ENCODE measurements at places on chromosomes 13 and 19.

DNA sequence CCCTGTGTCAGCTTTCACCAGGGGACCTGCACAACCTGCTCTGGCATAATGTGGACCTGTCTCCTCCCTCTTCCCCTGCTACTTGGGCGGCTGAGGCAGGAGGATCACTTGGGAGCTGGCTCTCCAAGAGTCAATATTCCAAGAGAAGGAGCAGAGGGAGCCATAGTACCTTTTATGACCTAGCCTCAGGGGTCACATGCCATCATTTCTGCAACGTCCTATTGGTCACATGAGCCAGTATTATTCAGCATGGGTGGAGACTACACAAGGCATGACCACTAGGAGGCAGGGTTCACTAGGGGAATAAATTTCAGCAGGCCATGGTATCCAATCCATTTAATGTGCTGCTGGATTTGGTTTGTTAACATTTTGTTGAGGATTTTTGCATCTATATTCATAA is 12.0 kb upstream of the SHFL start:
- no peak for DNase-seq

- no peak for DNase-seq
These were observed 7.2 kb downstream of the SLITRK5 start for GRCh38 chr13:87678372-87678752.

DNA sequence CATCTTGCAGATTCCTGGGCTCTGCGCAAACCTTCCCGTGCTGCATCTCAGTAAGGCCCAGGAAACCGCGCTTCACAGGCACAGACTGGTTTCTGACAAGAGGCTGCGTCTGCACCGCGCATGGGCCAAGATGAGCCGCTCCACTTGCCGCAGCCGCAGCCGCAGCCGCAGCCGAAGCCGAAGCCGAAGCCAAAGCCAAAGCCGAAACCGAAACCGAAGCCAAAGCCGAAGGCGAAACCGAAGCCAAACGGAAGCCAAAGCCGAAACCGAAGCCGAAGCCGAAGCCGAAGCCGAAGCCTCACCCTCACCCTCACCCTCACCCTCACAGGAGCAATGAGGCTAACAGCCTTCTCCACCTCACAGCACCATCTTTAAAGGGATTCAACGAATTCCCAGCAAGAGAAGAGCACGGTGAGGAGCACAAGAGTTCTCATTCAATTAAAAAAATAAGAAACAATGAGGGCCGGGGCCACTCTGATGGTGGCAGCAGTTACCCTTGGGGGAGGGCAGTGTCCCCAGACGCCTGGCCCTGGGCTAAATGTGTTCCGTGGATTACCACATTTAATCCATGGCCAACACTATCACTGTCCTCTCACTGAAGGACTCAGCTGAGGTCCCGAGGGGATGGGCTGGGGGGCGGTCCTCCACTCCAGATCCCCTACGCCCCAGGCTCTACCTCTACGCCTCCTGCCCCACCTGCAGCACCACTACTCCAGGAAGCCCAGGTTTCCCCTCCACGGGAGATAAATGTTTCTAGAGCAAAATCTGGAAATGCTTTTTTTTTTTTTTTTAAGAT is 29.1 kb downstream of the ZNF787 start:
- no peak for DNase-seq

DNA sequence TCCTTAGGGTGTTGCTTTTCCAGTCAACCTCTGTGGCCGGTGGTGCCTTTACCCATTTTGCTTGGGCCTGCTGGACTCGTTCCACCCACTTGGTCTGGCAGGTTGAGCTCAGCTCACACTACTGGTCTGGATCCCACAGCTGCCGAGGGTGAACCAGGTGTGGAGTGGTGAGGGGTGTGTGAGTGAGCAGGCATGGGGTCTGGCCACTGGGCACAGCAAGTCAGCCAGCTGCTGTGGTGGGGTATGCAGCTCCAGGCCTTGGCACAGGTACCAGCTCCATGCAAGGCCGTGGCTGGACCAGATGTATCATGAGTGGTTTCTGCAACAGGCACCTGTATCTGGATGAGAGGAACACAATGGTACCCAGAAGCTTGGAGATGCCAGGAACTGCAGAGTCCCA is 277.6 kb upstream of the KLHL1 start:
- no peak for DNase-seq

DNA sequence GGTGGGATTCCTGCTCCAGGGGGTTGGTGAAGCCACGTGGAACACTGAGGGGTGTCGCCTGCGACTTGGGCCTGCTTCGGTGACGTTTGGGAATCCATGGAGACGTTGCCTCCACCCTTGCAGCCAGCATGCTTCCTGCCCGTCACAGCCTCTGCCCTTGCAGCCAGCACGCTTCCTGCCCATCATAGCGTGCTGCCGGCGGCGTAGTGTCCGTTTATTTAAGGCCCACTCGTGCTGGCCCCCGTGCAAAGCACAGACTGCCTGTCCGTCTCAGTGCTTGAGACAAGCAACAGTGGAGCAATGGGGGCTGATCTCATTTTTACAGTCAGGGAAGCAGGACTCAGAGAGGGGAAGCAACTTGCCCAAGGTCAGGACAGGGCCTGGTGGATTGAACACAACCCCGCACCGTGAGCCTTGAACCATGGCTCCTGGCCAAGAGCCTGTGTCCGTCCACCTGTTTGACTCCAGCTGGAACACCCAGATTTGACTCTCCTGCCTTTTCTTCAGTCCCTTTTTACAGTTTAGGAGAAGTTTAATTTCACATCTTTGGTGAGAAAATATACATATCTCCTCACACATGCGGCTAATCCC is 149.6 kb downstream of the TEX29 start:
- no peak for DNase-seq

- no peak for DNase-seq
These were observed 576 bp upstream of the MZF1 start for GRCh38 chr19:58573658-58574164.

DNA sequence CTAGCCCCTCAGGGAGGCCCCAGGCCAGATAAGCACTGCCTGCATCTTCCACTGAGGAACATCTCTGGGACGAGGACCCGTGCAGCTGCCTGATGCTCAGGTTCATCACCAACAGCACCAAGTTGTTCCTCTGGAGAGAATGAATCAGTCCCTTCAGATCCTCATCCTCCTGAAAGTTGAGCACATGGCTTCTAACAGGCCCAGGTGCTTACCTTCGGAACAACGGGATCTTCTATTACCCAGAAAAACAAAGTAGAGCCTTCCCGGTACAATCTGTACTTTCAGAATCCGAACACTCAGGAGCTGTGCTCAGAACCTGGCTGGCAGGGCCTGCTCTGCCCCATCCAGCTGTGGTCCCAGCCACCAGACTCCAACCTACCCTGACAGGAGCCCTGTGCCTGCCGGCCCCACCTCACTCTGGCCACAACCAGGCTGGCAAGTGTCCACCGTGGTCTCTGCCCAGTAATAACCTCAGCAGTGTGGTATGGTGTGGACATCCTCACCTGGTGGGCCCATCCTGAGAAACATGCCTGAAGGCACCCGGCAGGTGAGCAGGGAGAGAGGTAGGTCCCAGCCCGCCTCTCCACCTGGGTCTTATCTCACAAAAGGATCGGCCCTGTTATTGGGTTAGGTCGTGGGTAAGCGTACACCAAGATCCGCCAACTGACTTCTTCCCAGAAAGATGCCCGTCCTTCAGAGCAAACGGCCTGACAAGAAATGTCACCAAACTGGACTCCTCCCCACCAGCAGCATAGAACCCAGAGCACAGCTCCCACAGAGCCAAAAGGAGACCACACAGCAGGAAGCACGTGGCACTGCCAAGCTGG is 34.1 kb downstream of the ELL start:
- peak; percentile 16 for DNase-seq

DNA sequence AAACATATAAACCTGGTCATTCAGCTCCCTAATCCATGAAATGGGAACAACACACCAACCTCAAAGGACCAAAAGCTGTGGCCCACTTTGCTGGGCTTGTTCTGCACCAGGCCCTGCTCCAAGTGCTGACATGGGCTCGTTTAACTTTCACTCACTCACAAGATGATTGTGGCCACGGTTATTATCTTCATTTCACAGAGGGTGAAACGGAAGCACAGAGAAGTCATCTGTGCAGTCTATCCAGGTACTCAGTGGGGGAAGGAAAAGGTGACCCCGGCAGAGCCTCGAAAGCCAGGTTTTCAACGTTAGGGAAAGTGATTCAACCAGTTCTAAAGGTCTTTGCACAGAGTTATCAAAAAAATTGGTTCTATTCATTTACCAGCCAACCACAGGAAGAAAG is 68.0 kb downstream of the CRYL1 start:
- no peak for DNase-seq

DNA sequence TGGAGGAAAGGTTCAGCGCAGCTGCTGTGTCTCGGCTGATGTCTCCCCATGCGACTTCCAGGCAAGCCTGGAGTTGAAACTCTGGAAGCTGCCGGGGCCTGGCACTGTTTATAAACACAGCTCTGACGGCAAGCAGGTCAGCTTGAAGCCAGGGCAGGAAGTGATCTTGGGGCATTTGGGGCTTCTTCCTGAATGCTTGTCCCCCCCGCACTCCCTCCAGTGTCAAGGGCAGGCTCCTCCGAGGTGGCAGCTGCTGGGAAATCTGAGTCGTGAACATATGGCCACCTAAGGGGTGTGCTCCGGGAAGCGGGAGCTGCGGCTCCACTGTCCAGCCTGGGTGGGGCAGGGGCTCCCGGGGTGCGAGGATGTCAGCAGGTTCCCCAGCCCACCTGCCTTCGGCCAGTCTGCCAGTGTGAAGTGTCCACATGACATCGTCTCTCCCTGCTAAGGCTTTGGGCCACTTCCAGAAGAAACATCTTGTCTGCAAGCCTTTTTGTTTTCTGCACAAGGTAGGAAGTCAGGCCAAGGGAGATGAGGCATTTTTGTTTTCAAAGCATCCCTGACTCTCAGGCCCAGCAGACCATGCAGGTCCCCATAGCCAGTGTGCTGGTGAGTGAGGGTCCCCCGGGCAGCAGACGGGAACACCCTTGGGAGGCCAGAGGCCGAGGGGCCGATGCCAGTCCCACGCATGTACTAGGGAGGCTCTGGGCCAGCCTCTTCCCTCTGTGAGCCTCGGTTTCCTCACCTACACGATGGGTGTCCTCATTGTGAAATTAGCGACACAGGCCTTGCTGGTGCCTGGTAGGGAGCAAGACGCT is 2.7 kb downstream of the PIAS4 start:
- no peak for DNase-seq

- no peak for DNase-seq
These were observed 2.4 kb downstream of the CDX2 start for GRCh38 chr13:27966641-27967202.

DNA sequence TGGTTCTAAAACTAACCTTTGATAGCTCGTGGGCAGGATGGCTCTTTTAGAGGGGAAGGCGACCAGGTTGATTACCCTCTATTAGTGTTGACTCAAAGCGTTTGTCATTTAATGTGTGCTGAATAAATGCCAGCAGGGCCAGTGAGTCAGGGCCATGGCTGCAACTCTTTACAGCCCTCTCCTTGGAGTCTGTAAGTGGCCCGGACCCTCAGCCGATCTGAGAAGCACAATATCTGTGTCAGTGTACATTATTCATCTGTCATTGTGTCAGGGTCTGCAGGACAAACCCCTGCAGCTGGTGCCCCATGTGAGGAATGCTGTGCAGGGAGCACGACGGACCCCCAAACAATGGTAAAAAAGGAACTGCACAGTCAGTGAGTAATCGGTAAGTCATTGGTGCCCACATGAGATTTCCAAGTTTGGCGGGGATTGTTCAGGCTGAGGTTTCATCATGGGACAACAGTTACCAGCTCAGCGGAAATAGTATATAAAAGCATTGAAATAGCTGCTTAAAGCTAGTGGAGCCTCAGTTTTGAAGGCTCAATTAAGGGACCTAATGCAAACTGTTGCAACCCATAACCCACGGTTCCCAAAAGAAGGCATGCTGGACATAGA is 139.1 kb downstream of the ZNF675 start:
- no peak for DNase-seq

GRCh38 chr13:97911311-97912138 is 42.0 kb upstream of the IPO5 start:
- no peak for DNase-seq

- DNase-seq = peak; percentile 69
These were observed 455 bp downstream of the TPT1 start for GRCh38 chr13:45340422-45341033.

GRCh38 chr13:114103801-114104654 is 28.4 kb downstream of the RASA3 start:
- no peak for DNase-seq

DNA sequence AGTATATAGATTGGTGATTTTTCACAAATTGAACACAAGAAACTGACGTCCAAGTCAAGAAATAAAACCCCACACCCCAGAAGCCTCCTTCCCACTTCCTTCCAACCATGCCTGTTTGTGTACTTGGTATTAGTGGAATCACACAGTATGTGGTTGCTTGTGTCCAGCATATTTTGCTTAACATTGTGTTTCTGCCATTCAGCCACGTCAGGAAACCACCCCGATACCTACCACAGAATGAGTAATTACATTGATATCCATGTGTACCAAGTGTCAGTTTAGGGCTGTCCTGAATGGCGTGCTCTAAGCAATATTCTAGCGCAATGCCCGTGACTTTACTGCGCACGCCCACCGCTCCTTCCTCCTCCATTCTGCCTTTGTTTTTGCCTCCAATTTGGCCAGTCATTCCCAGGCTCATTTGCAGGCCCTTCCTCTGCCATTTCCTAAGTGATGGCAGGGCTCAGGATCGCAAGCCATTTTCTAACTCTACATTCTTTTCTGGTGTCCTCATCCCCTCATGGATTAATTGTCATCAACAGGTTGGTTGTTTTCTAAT is 25.9 kb upstream of the MPHOSPH8 start:
- no peak for DNase-seq

DNA sequence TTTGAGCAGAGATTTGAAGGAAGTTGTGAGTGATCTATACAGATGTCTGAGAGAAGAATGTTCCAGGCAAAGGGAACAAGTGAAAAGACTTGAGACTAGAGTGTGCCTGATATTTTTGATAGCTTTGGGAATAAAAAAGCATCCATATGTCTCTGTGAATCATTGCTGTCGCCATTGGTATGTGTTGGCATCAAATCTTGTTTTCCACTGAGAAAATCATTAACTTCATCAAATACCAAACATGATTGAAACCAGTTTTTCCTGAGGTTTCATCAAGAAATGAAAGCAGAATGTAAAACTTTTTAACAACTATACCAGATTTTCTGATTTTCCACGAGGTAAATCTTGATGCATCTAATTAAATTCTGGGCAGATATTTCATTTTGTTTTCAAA is 862.6 kb downstream of the DIAPH3 start:
- DNase-seq = no peak

DNA sequence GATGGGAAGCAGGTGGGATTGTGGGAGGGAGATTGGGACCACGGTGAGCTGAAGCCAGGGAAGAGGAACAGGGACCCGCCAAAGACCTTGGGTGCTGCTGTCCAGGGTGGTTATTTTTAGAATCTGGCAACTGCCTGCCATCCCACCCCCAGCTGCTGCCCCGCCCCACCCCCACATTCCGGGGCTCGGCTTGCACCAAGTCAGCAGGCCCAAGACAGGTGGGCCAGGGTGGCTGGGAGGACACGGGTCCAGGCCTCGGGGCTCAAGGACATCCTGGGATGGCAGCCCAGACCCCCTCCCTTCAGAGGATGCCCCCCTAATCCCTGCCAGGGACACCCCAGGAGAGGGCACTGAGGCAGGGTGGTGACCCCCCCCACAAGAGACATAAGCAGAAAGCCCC is 827 bp downstream of the CKM start:
- no peak for DNase-seq

Measured in C1 segment of cervical spinal cord (tissue), 14 donors.